ENCODE measurements at places on chromosomes 12 and 14.

GRCh38 chr12:101966496-101966895, 89.1 kb downstream of the DRAM1 start:
- DNase-seq = no peak

DNA sequence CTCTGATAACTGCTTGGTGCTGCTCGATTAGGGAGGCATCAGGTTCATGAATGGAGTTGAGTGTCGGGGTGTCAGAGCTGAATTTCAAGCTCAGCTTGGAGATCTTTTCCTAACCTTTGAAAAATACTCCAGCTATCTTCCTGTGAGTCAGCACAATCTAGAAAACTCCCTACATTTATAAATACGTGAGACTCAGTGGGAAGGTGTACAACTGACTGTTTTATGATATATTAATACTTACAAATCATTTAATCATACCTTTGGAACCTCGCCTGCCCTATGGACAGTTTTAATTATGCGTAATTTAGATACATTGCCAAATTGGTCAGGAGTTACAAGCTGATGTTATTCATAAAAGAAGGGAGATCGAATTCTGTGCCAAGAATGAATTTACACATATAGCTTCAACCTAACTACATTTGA, 961 bp downstream of the CMAS start:
- DNase-seq = no peak

GRCh38 chr12:111180426-111181142, 188.3 kb downstream of the PHETA1 start:
- no peak for DNase-seq

DNA sequence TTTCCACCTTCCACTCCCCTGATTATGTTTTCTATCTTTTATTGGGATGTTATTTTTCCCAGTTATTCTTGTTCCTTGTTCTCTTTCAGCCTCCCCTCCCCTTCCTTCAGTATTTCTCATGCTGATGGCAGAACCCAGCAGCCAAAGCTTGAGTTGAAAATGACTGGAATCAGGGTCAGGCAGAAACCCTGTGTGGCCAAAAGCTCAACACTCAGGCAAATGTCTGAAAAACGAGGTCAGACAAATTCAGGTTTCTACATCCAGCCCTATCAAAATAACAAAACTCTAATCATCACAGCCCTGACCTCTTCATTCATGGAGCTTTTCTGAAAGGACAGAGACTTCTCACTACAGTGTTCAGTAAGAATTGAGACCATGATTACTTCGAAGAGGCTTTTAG, 134.6 kb downstream of the PTPRR start:
- DNase-seq = no peak

GRCh38 chr14:53004976-53005375, 54.1 kb upstream of the FERMT2 start:
- DNase-seq = no peak
